Hair follicular keratinocyte (primary cell): ENCODE measurements at places on chromosomes 6 and 20. TPM values are rescaled to one million over a fixed set of nuclear protein-coding genes. Genes with fewer than 3 reads are reported as not detected.

SPATS1 gene
- total RNA-seq = not detected in 2 replicates

SNAP25 gene
- not detected in 2 replicates for total RNA-seq

RPS18 gene
- 4,695 and 5,841 TPM in 2 replicates for total RNA-seq

TRIM39 gene
- 9.1 and 10.2 TPM in 2 replicates for total RNA-seq

FRK gene
- 2.1 and 2.3 TPM in 2 replicates for total RNA-seq

PARD6B gene
- 1.2 and 1.6 TPM in 2 replicates for total RNA-seq

OGFRL1 gene
- 20.6 and 22.6 TPM in 2 replicates for total RNA-seq

SSTR4 gene
- total RNA-seq = not detected in 2 replicates

GNMT gene
- not detected in 2 replicates for total RNA-seq

WFDC2 gene
- not detected in 2 replicates for total RNA-seq

NFATC2 gene
- total RNA-seq = not detected in 2 replicates

HSPA1L gene
- total RNA-seq = 0.53 and 0.62 TPM in 2 replicates

FIG4 gene
- total RNA-seq = 6.9 and 12.4 TPM in 2 replicates

ENPP3 gene
- total RNA-seq = not detected in 2 replicates

TPBG gene
- total RNA-seq = 104 and 201 TPM in 2 replicates

TP53INP2 gene
- 0.80 and 1.6 TPM in 2 replicates for total RNA-seq

FOXC1 gene
- total RNA-seq = 1.6 and 3.5 TPM in 2 replicates

ZNF341 gene
- total RNA-seq = 1.6 and 1.9 TPM in 2 replicates

EEF1A2 gene
- total RNA-seq = not detected in 2 replicates

SRSF12 gene
- 0.19 and 1.1 TPM in 2 replicates for total RNA-seq

CDSN gene
- 1.7 and 1.8 TPM in 2 replicates for total RNA-seq

HMGA1 gene
- 422 and 425 TPM in 2 replicates for total RNA-seq

PAX1 gene
- not detected in 2 replicates for total RNA-seq

NOX3 gene
- total RNA-seq = not detected in 2 replicates

CASS4 gene
- total RNA-seq = not detected in 2 replicates

SDC4 gene
- 162 and 261 TPM in 2 replicates for total RNA-seq

BPI gene
- total RNA-seq = not detected in 2 replicates
